ENCODE measurements at places on chromosomes 16 and 17. TPM values are rescaled to one million over a fixed set of nuclear protein-coding genes. Genes with fewer than 3 reads are reported as not detected.
A peak's percentile ranks its signal among the peaks of the same experiment; 100 is the strongest.

Gene TBC1D3G
- not detected for total RNA-seq

Gene PRR35
- not detected for total RNA-seq

Gene TEKT3
- total RNA-seq, result not detected

Gene ZP2
- total RNA-seq, result not detected

GRCh38 chr16:48959204-48959603, 322.4 kb downstream of the CBLN1 start:
- DNase-seq, result no peak

DNA sequence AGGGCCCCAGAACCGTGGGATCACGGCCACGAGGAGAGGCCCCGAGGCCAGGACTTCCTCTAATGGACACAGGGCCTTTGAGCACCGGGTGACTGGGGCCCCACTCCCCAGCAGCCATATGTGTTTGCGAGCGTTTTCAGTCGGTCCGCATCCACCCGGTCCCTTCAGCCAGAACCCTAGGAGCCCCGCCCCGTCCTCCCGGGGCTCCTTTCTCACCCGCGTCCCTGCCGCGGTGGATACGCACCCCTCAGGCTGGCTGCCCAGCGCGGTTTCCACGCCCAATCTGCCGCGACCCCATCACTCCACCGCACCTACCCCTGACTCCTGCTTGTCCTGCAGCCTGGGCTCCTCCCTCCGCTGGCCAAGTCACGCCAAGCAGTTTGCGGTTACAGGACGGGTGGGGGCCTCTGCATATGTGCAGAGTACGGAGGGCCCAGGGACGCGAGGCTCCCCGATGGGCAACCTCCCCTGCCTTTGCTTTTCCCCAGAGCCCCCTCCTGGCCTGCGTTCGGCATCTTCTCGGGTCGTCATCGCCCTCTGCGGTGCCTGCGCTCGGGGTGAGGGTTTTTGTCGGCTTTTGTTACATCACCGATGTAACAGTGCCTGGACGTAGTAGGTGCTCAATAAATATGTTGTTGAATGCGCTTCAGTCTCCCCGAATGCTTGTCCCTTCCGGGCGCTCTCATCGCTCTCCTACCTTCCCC, 1.0 kb upstream of the TTYH2 start:
- DNase-seq, result no peak

DNA sequence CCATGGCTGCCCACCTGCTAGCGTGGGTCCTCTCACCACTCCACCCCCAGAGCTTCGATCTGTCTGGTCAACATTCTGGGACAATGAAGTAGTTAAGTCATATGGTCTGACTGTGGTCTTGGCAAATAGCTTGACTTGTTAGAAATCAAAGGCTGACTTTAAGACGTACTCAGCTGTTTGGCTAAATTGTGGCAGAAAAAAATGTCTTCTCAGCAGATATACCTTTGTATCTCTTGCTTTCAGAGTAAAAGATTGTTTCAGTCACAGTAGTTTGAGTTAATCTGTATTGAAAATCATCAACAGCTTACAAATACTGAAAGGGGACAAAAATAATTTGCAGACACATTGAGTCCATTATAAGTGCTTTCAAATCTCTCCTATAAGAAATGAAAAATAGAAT, 2.1 kb upstream of the ZNF267 start:
- no peak for DNase-seq

DNA sequence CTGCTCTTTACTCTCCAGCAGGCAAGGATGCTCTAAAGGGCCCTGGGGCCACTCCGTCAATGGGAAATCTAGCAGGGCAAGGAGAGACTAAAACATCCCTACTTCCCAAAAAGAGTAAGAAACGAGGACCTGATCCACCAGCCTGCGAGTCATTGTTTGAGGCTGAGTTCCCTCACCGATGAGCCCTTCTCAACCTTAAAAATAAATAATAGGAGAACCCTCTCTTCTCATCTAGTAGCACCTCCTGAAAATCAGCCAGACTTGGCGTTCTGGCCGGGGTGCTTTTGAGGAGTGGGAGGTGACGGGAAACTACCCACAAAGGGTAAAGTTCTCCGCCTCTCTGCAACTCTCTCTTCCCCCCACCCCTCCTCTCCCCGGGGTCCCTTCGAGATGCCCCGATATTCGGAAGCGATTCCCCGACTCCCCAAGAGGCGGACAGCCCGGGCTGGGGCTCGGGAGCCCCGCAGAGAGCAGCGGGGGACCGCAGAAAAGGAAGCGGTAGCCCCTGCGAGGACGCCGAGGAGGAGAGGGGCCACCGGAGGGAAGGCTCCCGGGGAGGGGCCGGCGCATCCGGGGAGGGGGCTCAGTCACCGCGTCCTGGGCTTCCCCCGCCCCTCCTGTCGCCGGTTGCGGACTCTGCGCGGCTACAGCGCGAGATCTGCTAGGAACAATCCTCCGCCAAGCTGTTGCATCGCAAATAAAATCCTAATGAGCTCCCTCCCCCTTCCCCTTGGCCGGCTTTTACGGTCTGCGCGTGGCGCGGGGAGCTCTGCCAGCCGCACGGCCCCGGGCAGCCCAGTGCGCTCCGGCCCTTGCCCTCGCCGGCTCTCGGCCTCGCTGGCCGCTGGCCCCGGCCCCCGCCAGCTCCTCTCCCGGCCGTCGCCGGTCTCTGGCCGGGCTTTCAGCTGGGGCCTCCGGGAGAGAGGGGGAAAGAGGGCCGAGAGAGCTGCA, 1.3 kb downstream of the HOXB9 start:
- peak; percentile 33 for DNase-seq

GRCh38 chr17:77862890-77863813, 95.4 kb upstream of the TNRC6C start:
- no peak for DNase-seq

- no peak for DNase-seq
These were observed 16.7 kb downstream of the KRABD2 start for GRCh38 chr17:8359769-8360168.

- DNase-seq, result no peak
These were observed 20.7 kb downstream of the BANP start for GRCh38 chr16:87971933-87972332.

DNA sequence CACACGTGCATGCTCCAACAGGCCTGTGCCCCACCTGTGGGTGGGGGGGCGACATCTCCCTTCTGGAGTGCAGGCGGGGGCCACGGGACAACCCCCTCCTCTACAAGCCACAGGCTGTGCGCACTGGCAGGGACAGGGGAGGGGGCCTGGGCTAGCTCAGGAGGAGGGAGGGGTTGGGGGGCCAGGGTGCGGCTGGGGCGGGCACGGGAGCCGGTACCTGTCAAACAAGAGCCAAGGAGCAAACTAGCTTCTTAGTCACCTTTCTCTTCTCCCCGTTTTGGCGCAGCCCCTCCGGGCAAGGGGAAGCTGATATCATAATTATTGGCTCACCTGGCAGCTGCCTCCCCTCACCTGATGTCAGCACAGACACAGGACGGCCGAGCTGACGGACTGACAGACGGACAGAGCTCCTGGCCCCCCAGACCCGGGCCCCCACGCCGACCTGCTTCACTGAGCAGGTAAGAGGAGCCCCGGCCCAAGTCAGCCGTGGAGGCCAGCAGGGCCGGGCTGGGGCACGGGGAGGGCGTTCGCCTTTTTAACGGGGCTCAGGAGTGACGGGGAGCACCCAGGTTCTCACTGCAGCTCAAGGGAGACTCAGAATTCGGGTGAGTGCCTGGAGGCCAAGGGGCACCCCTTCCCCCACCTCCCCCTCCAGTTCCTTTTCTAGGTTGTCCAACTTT, at the start of gene FOXN1:
Gene FOXN1 (plus strand): TSS at position 363 of the 680 bp plus-strand sequence. CDS start 17,622 bp downstream, outside the sequence.
- DNase-seq, result no peak

DNA sequence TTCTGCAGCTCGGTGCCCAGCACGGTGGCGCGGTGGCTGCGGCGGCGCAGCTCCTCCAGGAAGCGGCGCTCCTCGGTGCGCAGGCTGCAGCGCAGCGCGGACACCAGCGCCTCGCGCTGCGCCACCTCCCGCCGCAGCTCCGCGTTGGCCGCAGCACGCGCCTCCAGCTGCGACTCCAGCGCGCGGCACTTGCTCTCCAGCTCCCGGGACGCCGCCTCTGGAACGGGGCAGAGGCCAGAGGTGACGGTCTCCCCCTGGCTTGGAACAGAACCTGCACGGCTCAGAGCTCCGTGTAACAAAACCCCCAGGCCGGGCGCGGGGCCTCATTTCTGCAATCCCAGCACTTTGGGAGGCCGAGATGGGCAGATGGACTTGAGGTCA, 13.2 kb upstream of the CLUH start:
- peak; percentile 27 for DNase-seq

GRCh38 chr17:10776381-10776780, 27.5 kb downstream of the TMEM238L start:
- DNase-seq, result no peak
